Calu3 (cell line): ENCODE measurements at places on chromosomes 6 and 20. TPM values are rescaled to one million over a fixed set of nuclear protein-coding genes. Genes with fewer than 3 reads are reported as not detected.

- peaks cover 13% of the 10 kb centered on the region for H3K27me3 ChIP-seq
- no peak overlapping the region for H3K27ac ChIP-seq
- no peak for DNase-seq
Measured at GRCh38 chr20:41696428-41696827, 78.3 kb upstream of the CHD6 start.

Gene ZKSCAN8
- 23.2 and 27.5 TPM in 2 replicates for total RNA-seq

GRCh38 chr20:25055711-25056495 lies 2.0 kb downstream of the ACSS1 start:
- no peak overlapping the region for H3K27ac ChIP-seq
- H3K4me3 ChIP-seq: peak overlapping the region; percentile 54
- DNase-seq: no peak
- peaks cover 8% of the 10 kb centered on the region for H3K27me3 ChIP-seq
- H3K4me1 ChIP-seq: peaks cover 8% of the 10 kb centered on the region

DNA sequence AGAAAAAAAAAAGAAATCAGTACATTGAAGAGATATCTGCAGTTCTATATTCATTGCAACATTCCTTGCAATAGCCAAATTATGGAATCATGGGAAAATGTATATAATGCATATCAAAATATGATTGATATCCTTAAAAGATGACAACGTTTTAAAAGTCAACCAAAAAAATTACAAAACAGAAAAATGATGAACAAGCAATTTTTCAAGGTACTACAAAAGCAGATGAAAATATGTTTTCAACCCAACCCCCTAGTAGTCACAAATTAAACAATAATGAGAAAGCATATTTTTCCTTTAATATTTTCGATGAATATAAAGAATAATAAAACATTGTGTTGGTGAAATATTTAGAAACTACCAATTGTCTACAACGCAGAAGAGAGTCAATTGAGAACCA lies 497.6 kb downstream of the MEI4 start:
- no peaks in the 10 kb centered on the region for H3K4me1 ChIP-seq
- H3K27me3 ChIP-seq: no peaks in the 10 kb centered on the region
- no peak overlapping the region for H3K27ac ChIP-seq
- H3K4me3 ChIP-seq: no peak overlapping the region
- H3K36me3 ChIP-seq: no peaks in the 10 kb centered on the region

Gene ABHD12
- total RNA-seq: 16.7 and 21.3 TPM in 2 replicates

DNA sequence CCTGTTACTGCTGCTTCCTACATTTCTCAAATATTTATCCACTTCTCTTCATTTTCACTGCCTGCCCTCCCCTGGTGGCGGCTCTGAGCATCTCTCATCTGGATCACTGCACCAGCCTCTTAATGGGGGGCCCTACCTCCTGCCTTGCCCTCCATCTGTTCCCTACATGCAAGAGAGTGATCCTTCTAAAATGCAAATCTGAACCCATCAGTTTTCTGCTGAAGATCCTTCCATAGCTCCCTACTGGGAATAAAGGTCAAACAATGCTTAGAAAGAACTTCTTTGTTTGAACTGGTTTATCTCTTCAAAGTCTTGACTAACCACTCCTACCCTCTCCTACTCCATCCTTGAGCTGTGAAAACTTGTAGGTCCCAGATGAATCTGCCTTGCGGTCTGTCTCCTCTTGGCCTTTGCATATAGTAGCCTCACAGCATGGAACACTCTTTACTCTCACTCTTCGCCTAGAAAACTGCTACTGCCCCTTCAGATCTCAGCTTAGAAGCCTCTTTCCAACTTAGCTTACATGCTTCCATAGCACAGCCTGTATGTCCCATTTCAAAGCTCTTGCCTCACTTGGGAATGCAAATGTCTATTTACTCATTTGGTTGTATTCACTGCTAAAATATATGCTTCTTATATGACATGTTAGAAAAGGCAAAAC lies 119.3 kb downstream of the QRSL1 start:
- no peak overlapping the region for H3K4me3 ChIP-seq
- DNase-seq: no peak
- H3K4me1 ChIP-seq: peaks cover 85% of the 10 kb centered on the region
- H3K27me3 ChIP-seq: no peaks in the 10 kb centered on the region
- peak overlapping the region; percentile 89 for H3K27ac ChIP-seq

- H3K36me3 ChIP-seq: no peaks in the 10 kb centered on the region
- no peak overlapping the region for H3K4me3 ChIP-seq
- H3K4me1 ChIP-seq: no peaks in the 10 kb centered on the region
Measured at GRCh38 chr20:24829649-24830370, 119.3 kb upstream of the CST7 start.

DNA sequence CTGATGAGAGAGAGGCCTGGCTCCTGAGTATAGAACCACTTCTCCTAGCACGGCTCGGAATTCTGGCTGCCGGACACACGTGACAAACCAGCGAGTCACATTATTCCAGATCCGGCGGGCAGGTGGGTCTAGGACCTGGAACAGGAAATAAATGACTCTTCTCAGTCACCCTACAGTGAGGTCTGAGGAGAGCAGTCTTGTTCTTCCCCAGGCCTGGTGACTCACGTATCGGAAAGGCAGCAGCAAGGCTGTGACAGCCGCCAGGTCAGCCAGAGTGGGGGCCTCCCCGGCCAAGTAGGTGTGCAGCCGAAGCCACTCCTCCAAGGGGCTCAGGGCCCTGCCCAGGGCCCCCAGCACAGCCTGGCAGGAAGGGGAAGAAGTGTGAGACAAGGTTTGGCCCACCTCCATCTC lies 2.8 kb downstream of the VARS1 start:
- H3K4me1 ChIP-seq: peaks cover 45% of the 10 kb centered on the region
- DNase-seq: peak; percentile 96
- H3K36me3 ChIP-seq: peaks cover 93% of the 10 kb centered on the region
- H3K27me3 ChIP-seq: no peaks in the 10 kb centered on the region
- peak overlapping the region; percentile 93 for H3K27ac ChIP-seq
- peak overlapping the region; percentile 84 for H3K4me3 ChIP-seq

DNA sequence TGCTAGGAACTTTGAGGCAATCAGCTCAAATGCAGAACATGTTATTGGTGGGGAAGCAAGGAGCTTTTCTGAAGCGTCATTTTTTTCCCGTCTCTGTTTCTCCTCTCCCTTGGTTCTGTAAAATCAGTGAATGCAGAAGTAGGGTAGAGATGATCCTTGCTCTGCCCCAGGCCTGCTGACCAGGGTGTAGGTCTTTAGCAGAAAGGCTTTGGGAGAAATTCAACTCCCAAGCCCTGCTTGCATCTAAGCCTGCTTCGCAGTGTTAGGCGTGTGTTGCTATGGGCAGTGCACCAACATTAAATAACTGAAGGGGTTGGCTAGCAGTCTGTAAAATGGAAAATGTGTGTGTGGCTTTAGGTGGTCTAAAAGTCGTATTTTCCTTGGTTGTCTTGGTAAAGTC lies 45.9 kb downstream of the SASH1 start:
- H3K4me3 ChIP-seq: no peak overlapping the region
- no peak overlapping the region for H3K27ac ChIP-seq
- no peaks in the 10 kb centered on the region for H3K36me3 ChIP-seq
- H3K27me3 ChIP-seq: no peaks in the 10 kb centered on the region

Gene BMP7
- not detected in 2 replicates for total RNA-seq

Gene FBXO30
- total RNA-seq: 3.6 TPM in 2 replicates

DNA sequence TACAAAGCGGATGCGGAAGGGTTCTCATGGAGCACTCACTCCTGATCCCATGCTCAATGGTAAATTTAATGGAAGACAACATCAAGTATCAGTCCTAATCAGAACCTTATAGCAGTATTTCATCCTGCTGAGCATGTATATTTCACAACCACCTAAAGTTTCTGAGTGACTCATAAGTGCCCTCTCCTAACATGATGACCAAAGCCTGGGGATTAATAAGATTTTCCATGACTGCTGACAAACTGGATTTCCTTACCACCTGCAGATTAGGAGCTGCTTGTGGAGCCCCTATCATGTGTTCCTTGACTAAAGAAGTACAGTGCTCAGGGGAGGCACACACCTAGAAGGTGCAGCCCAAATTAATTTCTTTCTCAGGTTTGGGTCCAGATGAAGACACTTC lies 112.8 kb downstream of the INSM1 start:
- H3K4me3 ChIP-seq: no peak overlapping the region
- peaks cover 12% of the 10 kb centered on the region for H3K4me1 ChIP-seq
- H3K27ac ChIP-seq: no peak overlapping the region

Gene SALL4
- 7.6 and 9.5 TPM in 2 replicates for total RNA-seq

Gene CRIP3
- 2.3 and 5.4 TPM in 2 replicates for total RNA-seq

GRCh38 chr6:2507016-2507415 lies 243.7 kb downstream of the MYLK4 start:
- H3K27me3 ChIP-seq: peaks cover 54% of the 10 kb centered on the region
- H3K4me3 ChIP-seq: no peak overlapping the region
- DNase-seq: no peak
- no peak overlapping the region for H3K27ac ChIP-seq
- H3K4me1 ChIP-seq: peaks cover 9% of the 10 kb centered on the region

GRCh38 chr6:37406726-37407341 lies 26.2 kb upstream of the CMTR1 start:
- no peak overlapping the region for H3K27ac ChIP-seq
- H3K4me1 ChIP-seq: no peaks in the 10 kb centered on the region
- peaks cover 30% of the 10 kb centered on the region for H3K27me3 ChIP-seq

DNA sequence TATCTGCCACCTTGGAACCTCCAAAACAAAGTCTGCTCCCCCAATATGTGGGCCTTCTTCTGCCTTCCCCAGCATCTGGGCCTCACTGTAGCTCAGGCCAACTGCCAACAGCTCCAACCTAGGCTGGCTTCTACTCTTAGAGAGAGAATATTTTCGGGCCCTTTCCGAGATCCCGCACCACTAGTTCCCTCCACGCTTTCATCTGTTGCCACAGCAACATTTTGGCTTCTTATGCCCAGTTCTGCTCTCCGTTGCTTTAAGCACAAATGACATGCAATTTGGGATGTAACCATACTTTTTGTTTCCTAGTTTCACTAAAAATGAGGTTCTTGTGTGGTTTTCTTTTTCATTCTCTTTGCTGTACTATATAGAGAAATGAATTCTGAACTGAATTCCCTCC lies 33.6 kb downstream of the PSMB9 start:
- H3K27ac ChIP-seq: no peak overlapping the region
- DNase-seq: no peak
- H3K4me3 ChIP-seq: no peak overlapping the region
- H3K27me3 ChIP-seq: no peaks in the 10 kb centered on the region
- peaks cover 23% of the 10 kb centered on the region for H3K4me1 ChIP-seq

DNA sequence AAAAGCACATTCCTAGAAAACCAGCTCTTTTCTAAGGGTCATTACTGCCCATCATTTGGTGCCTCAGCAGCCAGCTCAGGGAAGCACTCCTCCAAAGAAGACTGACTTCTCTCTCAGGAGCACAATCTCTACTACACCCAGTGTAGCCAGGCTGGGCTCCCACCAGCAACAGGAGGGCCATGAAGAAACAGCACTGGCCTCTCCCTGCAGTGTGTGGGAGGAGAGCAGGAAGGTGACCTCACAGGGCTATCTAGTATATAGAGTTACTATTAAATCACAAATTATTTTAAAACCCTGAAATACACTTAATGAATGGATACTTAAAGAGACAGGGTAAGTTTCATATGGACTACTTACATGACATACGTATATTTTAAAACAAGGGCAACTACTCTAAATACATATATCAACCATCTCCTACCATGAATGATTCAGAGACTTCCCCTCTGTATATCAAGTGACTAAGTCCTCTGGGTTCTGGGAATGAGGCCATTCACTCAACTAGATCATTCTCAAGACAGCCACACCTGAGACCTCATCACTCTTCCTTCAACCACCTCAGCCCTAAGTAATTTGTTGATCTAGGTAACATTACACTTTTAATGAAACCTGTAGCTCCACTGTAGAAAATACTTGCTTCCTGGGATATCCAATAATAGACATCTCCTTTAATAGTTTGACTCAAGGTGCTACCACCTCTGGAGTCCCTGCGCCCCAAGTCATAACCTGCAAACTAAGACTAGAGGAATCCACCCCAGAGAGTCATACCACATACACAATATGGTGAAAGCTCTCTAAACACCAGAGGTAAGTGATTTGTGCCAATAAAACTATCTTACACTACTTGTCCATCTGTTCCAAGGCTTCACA lies 25.2 kb downstream of the TBX18 start:
- peaks cover 11% of the 10 kb centered on the region for H3K36me3 ChIP-seq
- peaks cover 9% of the 10 kb centered on the region for H3K4me1 ChIP-seq
- H3K27me3 ChIP-seq: no peaks in the 10 kb centered on the region
- H3K27ac ChIP-seq: no peak overlapping the region

DNA sequence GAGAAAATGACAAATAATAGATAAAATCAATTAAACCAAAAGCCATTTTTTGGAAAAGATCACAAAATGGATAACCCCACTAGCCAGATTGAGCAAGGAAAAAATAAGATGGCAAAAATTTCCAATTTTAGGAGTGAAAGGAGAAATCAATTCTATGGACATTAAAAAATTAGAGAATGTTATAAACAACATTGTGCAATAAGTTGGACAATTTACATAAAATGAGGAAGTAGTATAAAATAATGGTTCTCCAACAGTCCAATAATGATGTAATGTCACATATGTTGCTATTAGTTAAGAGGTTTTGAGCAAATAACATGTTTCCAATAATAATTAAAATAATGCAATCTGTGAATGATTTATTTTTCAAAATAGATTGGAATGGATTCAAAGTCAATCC lies 3.1 kb upstream of the SNAP91 start:
- no peak for DNase-seq
- no peak overlapping the region for H3K27ac ChIP-seq
- no peaks in the 10 kb centered on the region for H3K36me3 ChIP-seq

Gene MOG
- not detected in 2 replicates for total RNA-seq

Gene PDE7B
- 0.09 and 0.20 TPM in 2 replicates for total RNA-seq

DNA sequence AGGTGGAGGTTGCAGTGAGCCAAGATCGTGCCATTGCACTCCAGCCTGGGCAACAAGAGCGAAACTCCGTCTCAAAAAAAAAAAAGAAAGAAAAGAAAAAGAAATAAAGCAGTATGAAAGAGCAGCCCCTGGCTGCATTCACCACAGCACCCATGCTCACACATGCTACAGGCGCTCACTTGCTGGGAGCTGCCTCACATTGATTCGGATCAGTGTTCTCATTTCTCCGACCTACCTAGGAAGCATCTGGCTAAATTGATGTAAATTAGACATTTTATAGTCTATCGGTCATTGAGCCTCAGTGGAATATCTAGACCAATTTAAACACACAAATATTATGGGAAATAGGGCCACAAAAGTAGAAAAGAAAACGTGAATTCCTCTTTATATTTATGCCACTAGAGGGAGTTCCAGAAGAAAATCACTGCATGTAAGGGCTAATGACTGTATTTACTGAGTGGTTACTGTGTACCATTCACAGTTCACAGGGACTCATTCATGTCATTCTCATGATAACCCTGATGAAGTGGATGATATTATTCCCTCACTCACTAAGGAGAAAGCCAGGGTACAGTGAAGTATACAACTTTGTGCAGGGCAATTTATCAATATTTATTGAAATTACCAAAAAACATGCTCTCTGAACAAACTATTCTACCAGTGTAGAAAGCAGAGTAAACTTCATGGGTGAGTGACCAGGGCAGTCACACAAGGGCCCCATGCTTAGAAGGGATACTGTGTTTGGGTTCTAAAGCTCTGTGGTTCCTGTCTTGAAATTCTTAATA lies 5.3 kb upstream of the MOG start:
- no peaks in the 10 kb centered on the region for H3K27me3 ChIP-seq
- H3K4me1 ChIP-seq: no peaks in the 10 kb centered on the region
- H3K27ac ChIP-seq: no peak overlapping the region

- H3K4me1 ChIP-seq: peaks cover 17% of the 10 kb centered on the region
- peak; percentile 76 for DNase-seq
- no peak overlapping the region for H3K27ac ChIP-seq
- H3K36me3 ChIP-seq: no peaks in the 10 kb centered on the region
- no peaks in the 10 kb centered on the region for H3K27me3 ChIP-seq
Measured at GRCh38 chr6:34484899-34485298, 19.0 kb downstream of the PACSIN1 start.

Gene GPSM3
- total RNA-seq: 6.2 and 6.3 TPM in 2 replicates
